ENCODE measurements at places on chromosomes 13 and 19.

DNA sequence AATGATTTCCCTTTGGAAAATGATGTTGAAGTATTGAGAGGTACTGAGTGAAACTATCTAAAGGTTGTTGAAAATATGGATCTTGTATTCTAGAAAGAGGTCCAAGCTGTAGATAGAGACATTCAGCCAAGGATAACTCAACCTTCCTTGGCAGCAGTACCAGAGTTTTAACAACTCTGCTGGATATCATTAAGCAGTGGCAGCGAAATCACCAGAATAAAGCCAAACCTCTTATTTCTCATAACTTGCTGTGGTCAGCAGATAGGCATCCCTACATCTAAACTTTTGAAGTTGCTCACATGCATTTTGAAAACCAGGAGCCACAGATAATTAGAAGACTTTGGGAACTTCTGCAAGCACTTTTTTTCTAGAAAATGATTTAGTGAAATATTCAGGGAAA is 559.8 kb downstream of the IRS2 start:
- no peak for DNase-seq

DNA sequence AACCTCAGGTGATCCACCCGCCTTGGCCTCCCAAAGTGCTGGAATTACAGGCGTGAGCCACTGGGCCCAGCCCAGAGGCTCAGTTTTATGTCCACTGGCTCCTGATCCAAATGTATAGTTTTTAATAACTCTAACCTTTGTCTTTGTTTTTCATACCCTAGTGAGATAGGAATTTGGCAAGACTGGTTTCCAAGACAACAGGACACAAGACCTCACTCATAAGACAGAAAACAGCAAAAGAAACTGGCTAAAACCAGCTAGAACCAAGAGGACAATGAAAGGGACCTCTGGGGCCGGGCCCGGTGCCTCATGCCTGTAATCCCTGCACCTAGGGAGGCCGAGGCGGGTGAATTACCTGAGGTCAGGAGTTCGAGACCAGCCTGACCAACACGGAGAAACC is 27.6 kb downstream of the CPT1C start:
- no peak for DNase-seq

GRCh38 chr19:31818798-31819105 is 469.5 kb upstream of the TSHZ3 start:
- no peak for DNase-seq

GRCh38 chr13:110107568-110108347 is 199.2 kb downstream of the COL4A1 start:
- no peak for DNase-seq

GRCh38 chr19:15453091-15453578 is 3.4 kb upstream of the WIZ start:
- DNase-seq, result no peak

GRCh38 chr19:43781630-43782310 is 997 bp upstream of the KCNN4 start:
- no peak for DNase-seq

GRCh38 chr19:49387936-49388372 is at the start of gene KASH5:
Gene KASH5, plus strand, starts transcription at chr19:49388249. Its CDS starts 2,635 bp downstream, at chr19:49390884.
- DNase-seq, result peak; percentile 85

GRCh38 chr13:82002710-82003109 is 1661.8 kb upstream of the SPRY2 start:
- DNase-seq, result no peak

DNA sequence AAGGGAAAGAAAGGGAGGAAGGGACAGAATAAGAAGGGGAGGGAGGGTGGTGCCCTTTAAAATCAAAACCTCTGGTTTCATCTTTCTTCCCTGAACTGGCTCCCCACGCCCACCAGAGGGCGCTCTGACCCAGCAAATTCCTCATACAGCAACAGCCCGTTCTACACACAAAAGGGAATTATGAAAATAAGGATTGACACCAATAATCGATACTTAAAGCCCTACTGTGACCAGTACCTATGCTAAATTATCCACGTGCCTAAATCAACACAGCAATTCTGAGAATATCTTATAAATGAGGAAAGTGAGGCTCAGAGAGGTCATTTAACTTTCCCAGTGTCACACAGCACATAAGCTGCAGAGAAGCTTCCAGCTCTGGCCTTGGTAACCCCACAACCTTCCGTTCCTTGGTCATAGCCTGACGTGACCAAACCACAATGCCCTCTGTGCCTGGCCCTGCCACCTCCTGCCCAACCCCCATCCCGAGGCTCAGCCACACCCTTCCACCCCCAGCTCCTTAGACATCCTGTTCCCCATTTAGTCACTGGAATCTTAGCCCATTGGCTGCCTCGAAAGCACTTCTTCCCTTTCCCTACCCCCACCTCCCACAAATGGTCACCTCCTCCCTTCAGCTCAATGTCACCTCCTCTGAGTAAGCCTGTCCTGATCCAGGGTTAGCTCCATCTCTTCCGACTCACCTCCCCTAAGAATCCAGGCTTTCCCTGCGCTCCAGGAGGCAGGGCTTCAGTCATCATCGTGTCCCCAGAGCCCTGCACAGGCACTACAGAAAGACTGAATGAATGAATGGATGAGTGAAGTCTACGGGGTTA is 34.2 kb upstream of the PNMA8B start:
- DNase-seq, result peak; percentile 73

GRCh38 chr19:18433015-18433691 is 4.8 kb downstream of the ISYNA1 start:
- no peak for DNase-seq

GRCh38 chr19:16875584-16876555 is 12.9 kb upstream of the F2RL3 start:
- DNase-seq, result no peak

GRCh38 chr19:956766-957440 is 27.2 kb upstream of the WDR18 start:
- DNase-seq, result no peak

- no peak for DNase-seq
Observed at GRCh38 chr13:98648141-98648540, 71.2 kb upstream of the STK24 start.
